Kasumi-1 (cell line): ENCODE measurements at places on chromosomes 13 and 19.
A peak's percentile ranks its signal among the peaks of the same experiment; 100 is the strongest.

- DNase-seq, result peak; percentile 13
Measured at GRCh38 chr19:39951686-39952085, 17.3 kb upstream of the FCGBP start.

- no peak for DNase-seq
Measured at GRCh38 chr19:49887037-49887664, 9.5 kb downstream of the IL4I1 start.

GRCh38 chr19:16371540-16371986 lies 46.9 kb downstream of the KLF2 start:
- DNase-seq, result no peak

- no peak for DNase-seq
Measured at GRCh38 chr13:35888981-35889380, 242.2 kb downstream of the DCLK1 start.

- DNase-seq, result no peak
Measured at GRCh38 chr13:97781891-97782305, 171.6 kb upstream of the IPO5 start.

- no peak for DNase-seq
Measured at GRCh38 chr13:44484562-44485138, 91.5 kb downstream of the TSC22D1 start.

- no peak for DNase-seq
Measured at GRCh38 chr19:3387645-3388589, 21.5 kb downstream of the NFIC start.

- DNase-seq, result no peak
Measured at GRCh38 chr13:78659450-78659730, 435 bp upstream of the OBI1 start.

- no peak for DNase-seq
Measured at GRCh38 chr13:99433543-99434075, 67.7 kb upstream of the TM9SF2 start.

- no peak for DNase-seq
Measured at GRCh38 chr19:6613711-6614110, 22.8 kb upstream of the CD70 start.

DNA sequence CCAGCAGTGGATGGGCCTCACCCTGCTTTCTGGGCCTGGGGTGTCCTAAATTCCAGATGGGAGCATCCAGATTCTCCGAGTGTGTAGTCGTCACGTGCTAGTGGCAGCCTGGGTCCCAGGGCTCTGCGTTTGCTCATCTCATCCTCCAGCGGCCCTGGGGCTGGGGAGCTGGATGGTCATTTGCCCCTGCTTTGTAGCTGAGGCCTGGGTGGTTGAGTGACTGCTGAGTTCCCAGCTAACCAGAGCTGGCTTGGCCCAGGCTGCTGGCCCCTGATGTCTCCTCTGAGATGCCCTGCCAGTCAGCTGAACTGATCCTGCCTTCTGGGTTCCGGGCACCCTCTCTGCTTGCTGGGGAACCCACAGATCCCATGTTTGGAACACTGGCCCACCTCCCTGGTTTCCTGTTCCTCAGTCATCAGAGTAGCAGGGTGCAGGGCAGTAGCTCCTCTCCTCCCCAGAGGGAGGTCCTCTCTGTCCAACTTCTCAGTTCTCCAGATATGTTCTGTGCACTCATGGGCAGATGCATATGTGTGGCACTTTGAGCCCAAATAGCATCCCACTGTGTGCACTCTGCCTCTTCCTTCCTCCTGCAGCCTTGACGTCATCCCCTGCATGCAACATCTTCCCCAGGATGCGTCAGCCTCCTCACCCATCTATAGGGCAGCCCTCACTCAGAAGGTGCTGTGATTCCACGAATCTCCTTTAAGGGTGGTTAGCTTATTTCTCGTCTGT lies 22.4 kb upstream of the CRTC1 start:
- no peak for DNase-seq

DNA sequence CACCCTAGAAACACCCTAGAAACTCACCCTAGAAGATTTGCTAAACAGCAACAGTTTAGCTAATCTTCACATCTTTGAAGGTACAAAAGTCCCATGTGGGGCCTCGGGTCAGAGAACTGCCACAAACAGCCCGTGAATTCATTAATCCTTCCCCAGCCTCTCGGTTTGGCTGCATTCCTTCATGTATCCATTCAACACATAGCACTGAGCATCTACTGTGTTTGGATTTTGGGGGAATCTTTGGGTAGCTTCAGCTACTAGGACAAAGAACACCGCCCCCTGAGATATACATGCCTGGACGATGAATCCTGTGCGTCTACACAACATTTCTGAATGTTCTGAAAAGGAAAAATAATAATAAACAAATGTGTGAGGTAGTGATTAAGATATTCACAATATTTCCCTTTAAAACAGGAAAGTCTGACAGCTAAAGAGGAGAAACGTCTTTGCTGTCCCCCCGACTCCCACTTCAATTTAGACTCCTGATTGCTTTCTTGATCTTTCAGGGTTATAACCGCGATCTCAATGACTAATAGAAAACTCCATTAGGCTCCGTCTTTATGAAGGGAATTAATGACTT lies 63.5 kb downstream of the ALOX5AP start:
- no peak for DNase-seq

GRCh38 chr19:28486926-28487325 lies 726.0 kb downstream of the UQCRFS1 start:
- DNase-seq, result no peak

DNA sequence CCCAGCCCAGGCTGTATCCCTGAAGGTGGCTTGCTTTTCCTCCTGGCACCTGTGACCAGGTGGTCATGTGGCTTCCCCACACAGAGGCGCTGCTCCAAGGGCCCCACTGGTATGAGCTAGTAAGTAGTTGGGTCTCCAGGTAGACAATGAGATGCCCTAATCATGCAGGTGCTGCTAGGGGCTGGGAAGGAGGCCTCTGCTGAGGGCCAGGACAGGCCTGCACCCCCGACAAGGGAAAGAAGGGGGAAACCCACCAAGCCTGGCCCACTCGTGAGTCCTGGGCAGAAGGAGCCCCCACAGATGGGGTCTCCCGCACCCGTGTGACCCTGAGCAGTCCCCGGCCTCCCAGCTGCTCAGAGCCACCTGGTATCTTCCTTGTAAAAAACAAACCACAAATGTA lies 13.2 kb downstream of the PEX11G start:
- no peak for DNase-seq

DNA sequence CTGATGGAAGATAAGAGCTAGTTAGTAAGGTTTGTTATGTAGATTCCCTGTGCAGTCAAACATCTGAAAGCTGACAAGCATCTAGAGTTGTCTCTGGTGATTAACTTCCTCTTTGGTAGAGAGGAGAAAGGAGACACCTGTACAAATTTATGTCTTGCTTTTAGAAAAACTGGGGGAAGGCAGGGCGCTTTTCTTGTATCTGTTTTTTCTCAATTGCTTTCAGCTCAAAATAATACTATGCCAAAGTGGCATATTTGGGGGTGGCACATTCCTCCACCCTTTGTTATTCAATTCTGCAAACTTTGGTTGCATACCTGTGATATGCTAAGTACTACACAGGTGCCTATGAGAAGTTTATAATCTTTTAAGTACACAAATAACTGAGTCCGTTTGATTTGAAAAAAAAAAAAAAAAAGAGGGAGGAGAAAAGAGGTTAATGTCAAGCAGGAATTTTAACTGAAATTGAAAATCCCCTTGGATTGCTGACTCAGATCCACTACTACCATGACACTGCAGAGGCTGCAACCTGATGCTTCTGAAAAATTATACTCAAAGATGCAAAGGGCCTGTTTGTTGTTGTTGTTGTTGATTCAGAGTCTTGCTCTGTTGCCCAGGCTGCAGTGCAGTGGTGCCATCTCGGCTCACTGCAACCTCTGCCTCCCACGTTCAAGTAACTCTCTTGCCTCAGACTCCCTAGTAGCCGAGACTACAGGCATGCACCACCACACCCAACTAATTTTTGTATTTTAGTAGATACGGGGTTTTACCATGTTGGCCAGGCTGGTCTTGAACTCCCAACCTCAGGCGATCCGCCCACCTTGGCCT lies 164.8 kb upstream of the NBEA start:
- DNase-seq, result no peak

- DNase-seq, result no peak
Measured at GRCh38 chr13:94031609-94032008, 447.9 kb downstream of the DCT start.

GRCh38 chr13:47794963-47795362 lies 206.1 kb downstream of the SUCLA2 start:
- peak; percentile 20 for DNase-seq

DNA sequence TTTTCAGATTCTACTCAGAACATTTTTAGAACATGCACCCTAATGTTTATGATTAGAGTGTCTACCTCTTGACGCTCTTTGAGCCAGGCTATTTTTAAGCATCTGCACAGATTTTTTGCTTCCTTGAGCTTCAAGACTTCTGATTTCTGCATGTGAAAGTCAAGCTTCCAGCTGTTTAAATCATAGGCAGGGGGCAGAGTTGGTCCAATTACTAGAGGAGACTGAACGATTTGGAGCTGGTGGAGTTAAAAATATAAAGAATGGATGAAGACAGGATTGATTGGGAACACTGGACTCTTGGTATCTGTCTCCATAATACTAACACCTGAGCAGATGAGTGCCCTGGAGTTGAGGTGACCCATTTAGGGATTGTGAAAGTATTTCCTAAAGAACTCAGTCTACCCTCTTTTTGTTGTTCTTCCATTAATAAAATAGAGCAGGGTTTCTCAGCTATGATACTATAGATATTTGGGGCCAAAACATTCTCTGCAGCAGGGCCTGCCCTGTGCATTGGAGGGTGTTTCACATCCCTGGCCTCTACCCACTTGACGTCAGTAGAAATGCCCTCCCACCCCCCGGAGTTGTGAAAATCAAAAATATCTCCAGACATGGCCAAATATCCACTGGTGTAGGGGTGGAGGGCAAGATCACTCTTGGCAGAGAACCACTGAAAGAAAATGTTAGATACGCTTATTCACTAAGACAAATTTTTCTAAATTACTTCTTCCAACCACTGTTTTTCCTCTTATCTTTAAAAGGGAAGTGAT lies 160.1 kb downstream of the COG6 start:
- no peak for DNase-seq
